ENCODE measurements at places on chromosomes 11 and 22.

- no peak for DNase-seq
These were observed 8.8 kb upstream of the OR9I1 start for GRCh38 chr11:58134151-58134550.

DNA sequence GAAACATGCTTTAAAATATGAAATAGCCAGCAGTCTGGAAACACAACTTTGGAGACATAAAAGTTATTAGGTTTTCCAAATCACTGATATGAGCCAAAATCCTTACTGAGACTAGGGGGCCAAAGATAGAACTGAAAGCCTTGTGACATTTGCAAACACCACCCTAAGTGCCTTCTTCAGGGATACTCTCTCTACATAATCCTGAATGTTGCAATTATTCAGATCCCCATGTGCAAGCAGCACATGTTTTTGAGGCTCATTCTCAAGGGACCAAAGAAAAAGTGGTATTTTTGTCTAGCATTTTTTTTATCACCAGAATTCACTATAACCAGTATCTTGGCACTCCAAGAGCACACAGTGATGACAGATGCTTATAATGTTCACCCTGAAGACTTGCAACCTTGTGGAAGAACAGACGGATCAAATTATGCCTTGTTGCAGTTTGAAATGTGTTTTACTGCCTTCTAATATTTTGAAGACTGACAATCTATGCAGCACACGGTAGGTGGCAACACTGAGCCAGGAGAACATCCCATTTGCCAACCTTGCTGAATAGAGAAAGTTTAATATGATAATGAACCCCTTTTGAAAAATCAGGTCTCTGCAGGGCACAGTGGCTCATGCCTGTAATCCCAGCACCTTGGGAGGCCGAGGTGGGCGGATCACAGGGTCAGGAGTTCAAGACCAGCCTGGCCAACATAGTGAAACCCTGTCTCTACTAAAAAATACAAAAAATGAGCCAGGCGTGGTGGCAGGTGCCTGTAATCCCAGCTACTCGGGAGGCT, 78.5 kb downstream of the PLEKHA7 start:
- no peak for DNase-seq

DNA sequence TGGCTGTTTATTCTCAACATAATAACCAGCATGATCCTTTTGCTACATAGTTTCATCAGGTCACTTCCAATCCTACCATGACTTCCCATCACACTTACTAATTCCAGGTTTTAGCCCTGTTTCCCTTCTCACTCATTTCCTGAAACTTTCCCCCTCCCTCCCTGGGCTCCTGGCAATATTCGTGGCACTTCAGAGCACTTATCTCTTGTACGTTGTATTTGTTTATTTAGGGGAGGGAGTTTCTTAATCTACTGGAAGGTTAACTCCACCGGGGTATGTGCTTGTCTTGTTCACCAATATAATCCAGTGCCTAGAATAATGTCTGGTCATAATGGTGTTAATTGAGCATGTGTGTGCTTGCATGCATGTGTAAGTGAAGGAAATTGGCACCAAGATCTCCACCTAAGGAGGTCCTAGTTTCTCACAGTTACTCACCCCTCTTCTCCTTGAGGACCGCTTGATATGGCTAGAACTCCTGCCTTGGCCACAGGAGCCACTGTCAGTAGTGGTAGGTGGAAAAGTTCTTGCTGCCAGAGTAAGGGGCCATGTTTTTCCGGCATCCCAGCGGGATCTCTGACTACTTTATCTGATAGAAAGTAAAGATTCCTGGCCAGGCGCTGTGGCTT, 11.7 kb downstream of the EIF3L start:
- no peak for DNase-seq

- no peak for DNase-seq
These were observed 6.2 kb downstream of the SRSF8 start for GRCh38 chr11:95072948-95073347.

DNA sequence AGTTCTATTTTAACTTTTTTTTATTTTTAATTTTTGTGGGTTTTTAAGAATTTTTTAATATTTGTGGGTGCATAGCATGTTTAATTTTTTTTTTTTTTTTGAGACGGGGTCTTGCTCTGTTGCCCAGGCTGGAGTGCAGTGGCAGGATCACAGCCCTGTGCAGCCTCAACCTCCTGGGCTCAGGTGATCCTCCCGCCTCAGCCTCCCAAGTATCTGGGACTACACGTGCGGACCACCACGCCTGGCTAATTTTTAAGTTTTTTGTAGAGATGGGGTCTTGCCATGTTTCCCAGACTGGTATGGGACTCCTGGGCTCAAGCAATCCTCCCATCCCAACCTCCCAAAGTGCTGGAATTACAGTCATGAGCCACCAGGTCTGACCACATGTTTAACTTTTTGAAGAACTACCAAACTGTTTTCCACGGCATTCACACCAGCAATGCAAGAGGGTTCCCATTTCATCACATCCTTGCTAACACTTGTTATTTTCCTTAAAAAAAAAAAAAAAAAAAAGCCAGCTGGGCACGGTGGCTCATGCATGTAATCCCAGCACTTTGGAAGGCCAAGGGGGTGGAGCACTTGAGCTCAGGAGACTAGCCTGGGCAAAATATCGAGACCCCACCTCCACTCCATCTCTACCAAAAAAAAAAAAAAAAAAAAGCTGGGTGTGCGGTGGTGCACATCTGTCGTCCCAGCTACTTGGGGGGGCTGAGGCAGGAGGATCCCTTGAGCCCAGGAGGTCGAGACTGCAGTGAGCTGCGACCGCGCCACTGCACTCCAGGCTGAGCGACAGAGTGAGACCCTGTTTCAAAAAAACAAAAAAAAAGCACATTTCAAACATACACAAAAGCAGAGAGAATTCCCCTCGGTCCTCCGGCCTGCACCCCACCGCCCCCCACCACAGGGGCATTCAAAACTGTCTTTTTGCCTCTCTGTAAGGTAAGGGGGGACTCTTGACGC, 16.7 kb upstream of the TXNRD2 start:
- no peak for DNase-seq

- DNase-seq = no peak
These were observed 483.6 kb downstream of the MN1 start for GRCh38 chr22:27317971-27318428.

GRCh38 chr11:44978961-44979331, 28.3 kb upstream of the TP53I11 start:
- DNase-seq = no peak

DNA sequence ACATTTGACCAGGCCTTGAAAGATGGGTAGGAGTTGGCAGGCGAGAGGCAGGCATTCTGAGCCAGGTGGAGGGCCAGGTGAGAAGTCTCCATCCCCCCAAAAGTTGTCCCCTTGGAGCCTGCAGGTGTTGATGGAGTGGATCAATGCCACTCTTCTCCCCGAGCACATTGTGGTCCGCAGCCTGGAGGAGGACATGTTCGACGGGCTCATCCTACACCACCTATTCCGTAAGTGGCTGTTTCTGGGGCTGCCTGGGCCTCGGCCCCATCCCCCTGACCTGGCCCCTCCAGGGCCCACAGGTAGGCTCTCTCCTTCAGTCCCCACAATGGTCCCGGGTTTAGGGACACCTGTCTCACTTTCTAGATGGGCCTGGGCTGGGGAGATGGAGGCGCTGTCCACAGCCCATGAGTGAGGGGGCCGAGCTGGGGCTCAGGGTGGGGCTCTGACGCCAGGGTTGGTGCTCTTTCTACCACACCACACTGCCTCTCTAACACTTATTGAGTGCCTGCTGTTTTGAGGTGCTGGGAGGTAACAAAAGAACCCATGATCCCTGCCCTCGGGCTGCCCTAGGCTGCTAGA, 7.0 kb downstream of the PARVG start:
- DNase-seq = no peak

- no peak for DNase-seq
These were observed 6.6 kb downstream of the C2CD2L start for GRCh38 chr11:119113716-119114115.

DNA sequence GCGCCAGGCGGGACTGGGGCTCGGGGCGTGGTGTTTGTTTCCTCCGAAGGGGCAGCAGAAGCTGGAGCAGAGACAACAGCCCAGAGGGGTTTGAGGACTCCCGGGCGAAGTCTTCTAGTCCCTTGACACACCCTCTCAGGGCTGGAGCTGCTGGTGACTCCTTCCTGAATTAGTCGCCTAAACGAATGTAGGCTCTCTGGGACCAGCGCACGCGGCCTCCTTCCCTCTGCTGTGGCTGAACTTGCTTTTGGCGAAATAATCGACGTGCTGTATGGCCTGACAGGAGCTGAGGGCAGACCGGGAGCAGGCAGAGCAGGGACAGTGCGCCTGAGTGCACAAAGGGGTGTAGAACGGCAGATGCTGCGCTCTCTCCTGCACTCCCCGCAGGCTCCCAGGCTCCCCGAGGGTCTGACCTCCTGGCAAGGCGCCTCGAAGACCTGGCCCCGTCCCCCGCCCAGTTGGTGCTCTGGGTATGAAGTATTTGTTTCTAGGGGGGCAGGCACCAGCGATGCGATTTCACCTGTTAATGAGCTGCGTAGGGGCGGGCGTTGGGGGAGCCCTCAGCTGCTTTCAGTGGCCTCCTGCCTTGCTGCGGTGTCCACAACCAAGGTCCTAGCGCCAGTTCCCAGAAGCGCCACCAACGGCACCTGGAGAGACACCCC, 5.3 kb downstream of the SLC17A6 start:
- DNase-seq = no peak

DNA sequence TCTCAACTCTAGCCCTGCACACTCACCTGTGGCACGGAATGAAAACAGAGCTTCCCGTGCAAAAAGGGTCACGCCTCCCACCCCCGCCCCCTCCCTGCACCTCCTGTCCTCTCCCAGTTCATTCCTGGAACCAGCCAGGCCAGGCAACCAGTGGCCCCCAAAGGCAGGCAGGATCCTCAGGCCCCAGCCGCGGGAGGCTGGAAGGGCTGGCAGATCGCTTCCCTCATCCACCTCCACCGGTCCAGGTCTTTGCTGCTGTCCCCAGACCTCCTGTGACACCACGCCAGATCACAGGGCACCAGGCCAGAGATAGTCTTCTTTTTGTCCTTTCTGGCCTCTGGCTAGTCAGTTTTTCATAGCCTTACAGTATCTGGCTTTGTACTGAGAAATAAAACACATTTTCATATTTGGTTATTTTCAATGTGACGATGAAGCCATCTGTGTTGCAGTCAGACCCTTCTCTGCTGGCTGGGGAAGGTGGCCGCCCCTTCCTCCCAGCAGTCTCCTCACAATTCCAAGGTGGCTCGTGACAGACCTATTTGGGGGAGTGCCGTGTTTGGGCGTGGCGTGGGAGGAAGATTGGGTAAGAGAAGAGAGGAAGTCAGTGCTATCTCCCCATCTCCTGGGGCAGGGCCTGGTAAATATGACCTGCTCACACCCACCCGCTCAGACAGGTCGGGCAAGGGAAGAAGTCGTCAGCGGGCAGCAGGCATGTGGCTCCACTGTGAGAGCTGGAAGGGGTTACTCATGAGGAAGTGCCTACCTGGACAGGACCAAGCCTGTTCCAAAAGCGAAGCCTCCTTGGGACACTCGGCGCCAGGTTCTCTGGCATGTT, 9.1 kb downstream of the SSH3 start:
- no peak for DNase-seq

DNA sequence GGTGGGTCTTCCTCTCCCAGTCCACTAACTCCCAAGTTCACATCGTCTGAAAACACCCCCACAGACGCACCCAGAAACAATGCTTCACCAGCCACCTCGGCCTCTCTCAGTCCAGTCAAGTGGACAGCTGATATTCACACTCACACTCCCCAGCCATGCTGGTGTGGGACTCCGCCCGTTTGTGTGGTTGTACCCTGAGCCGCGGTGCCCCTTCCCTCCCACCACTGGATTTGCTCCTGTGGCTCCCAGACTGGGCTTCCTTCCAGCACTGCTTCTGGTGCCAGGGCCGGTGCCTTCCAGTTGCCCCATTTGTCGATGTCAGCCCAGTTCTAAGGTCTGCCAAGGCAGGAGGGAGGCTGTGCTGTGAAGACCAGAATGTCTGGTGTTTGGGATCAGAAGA, 37.9 kb upstream of the PLET1 start:
- DNase-seq = no peak

- DNase-seq = no peak
These were observed 60.4 kb downstream of the WNT7B start for GRCh38 chr22:45916515-45916914.

DNA sequence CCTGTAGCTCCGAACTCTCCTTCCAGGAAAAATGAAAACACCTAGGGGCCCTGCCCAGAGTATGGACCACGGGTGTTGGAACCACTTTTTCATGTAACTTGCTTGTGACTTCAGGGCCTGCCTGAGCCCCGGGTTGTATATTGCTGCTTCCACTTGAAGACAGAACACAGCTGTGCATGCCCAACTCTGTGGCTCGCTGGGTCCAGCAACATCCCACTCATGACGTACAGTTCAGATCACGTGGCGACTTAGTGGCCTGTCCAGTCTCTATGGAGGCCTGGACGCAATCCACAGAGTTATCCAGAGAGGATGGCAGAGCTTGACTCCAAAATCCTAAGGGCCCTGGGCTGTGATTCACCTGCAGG, 6.8 kb downstream of the C11orf21 start:
- no peak for DNase-seq

DNA sequence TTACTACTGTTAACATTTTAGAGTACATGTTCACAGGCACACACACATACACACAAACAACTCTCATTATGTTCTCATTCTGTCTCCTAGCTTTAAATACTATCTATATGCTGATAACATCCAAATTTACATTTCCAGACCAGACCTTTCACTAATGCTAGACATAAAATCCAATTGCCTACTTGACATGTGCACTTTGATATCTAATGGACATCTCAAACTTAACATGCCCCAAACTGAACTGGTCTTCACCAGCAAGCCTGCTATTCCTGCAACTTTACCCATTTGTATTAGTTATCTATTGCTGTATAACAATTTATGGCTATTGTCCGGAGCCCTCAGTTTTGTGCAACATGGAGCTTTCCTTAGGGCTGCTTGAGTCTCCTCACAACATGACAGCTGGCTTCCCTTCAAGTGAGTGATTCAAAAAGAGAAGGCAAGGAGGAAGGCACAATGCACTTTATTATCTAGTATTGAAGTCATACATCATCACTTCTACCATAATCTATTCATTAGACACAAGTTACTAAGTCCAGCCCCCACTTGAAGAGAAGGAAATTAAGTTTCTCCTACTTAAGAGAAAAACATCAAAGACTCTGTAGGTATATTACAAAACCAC, 3.0 kb downstream of the SLC36A4 start:
- no peak for DNase-seq

DNA sequence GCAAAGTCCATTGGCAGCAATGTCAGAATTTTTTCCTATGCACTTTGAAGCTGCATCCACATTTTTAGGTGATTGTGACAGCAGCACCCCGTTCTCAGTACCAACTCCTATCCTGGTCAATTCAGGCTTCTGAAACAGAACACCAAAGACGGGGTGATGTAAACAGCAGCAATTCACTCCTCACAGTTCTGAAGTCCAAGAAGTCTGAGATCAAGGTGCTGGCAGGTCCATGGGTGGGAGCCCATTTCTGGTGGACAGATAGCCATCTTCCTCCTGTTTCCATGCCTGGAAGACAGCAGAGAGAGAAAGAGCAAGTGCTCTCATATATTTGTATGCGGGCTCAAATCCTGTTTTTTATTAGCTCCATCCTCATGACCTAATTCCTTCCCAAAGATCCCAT, 471.2 kb downstream of the BRD1 start:
- DNase-seq = no peak

Measured in stimulated activated CD4-positive, alpha-beta T cell treated with anti-CD3 and anti-CD28 coated beads, Interleukin-1b, Interleukin-23, amount 100 ng/mL, for 24 hours (primary cell).